ENCODE measurements at places on chromosomes 13 and 19. TPM values are rescaled to one million over a fixed set of nuclear protein-coding genes. Genes with fewer than 3 reads are reported as not detected.

Gene ATP4B
- total RNA-seq, result not detected

Gene FOSB
- 9.6 TPM for total RNA-seq

Gene MBD3L2
- not detected for total RNA-seq

Gene TRPC4
- total RNA-seq, result not detected

Gene CDX2
- total RNA-seq, result 0.64 TPM

Gene MRPL4
- 71.8 TPM for total RNA-seq

Gene PVR
- total RNA-seq, result 117 TPM

Gene ZSCAN5B
- total RNA-seq, result not detected

Gene GPR108
- total RNA-seq, result 42.7 TPM

Gene SUPT5H
- total RNA-seq, result 176 TPM

Gene ERICH4
- total RNA-seq, result not detected

Gene NFIX
- 3.6 TPM for total RNA-seq

Gene CCDC8
- not detected for total RNA-seq

Gene AXL
- 94.1 TPM for total RNA-seq

Gene CILP2
- 0.22 TPM for total RNA-seq

All from A549 treated with AZD2906 at 1 μM for 4 hours (cell line).